Spleen (tissue), 13 donors: ENCODE measurements at places on chromosomes 4 and X. TPM values are rescaled to one million over a fixed set of nuclear protein-coding genes. Genes with fewer than 3 reads are reported as not detected.

DNA sequence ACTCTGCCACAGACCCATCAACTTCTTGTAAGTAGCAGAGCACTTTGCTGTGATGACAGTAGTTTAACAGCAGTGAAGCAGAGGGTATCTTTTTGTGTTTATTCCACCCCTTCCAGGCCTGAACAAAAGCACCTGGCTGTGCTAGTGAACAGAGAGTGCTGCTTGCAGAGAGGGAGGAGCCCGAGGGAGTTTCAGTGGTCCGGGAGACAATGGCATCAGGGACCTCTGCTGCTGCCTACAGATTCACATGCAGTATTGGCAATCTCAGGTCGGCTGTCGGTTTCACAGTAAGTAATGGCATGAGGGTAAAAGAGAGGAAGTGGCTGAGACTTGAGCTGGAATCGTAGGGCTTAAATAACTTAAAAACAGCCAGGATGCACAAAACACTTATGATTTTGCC, 755.8 kb downstream of the RPA4 start:
- no peaks in the 10 kb centered on the region for H3K27me3 ChIP-seq
- no peak for DNase-seq
- no peak overlapping the region for H3K27ac ChIP-seq
- H3K36me3 ChIP-seq = no peaks in the 10 kb centered on the region

GRCh38 chrX:46279925-46280313, 265.3 kb downstream of the ZNF674 start:
- H3K27ac ChIP-seq = no peak overlapping the region
- no peak overlapping the region for H3K4me3 ChIP-seq
- no peak for DNase-seq
- no peaks in the 10 kb centered on the region for H3K4me1 ChIP-seq
- no peaks in the 10 kb centered on the region for H3K36me3 ChIP-seq

SUV39H1 gene
- polyA plus RNA-seq = 4.0 TPM

ENAM gene
- polyA plus RNA-seq = 0.02 TPM

MAGED4B gene
- polyA plus RNA-seq = 9.0 TPM

LRAT gene
- polyA plus RNA-seq = not detected
